Urinary bladder (tissue), 4 donors: ENCODE measurements at places on chromosomes 13 and 19.

GRCh38 chr19:36379510-36379819 lies 464 bp upstream of the ZFP14 start:
- no peak for DNase-seq

DNA sequence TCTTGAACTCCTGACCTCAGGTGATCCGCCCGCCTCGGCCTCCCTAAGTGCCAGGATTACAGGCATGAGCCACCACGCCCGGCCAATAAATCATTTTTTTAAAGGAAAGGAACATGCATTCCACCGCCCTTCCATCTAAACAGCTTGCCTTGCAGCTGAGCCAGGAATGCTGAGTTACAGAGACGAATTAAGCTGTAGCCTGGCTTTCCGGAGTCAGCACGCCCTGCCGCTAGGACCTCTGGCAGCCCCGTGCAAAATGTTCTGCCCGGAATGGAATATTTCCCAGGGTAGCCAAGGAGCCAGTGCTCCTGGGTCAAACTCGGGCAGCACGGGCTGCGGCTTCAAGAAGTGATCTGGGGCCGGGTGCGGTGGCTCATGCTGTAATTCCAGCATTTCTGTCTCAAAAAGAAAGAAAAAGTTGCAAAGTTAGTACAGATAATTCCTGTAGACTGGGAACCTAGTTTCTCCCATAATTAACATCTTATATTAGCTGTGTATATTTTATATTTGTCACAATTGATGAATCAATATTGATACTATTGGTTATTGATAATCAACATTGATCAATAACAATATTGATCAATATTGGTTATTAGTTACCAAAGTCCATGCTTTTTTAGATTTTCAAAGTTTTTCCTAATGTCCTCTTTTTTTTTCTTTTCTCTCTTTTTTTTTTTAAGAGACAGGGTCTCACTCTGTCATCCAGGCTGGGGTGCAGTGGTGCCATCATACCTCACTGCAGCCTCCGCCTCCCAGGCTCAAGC lies 19.2 kb downstream of the ATCAY start:
- no peak for DNase-seq

DNA sequence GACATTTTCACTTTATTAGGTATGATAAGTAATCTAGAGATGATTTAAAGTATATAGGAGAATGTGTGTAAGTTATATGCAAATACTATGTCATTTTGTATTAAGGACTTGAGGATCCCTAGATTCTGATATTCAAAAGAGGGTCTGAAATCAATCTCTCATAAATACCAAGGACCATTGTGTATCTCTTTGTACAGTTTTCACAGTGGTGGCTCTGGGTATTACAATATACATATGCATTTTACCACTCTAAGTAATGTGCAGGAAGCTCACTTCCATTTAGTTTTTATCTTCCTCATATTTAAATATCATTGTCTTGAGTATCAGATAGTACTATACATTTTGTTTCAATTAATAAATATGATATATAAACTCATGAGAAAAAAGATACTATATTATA lies 862.6 kb upstream of the PCDH20 start:
- DNase-seq, result no peak

GRCh38 chr19:48330012-48330681 lies 4.8 kb downstream of the EMP3 start:
- no peak for DNase-seq

DNA sequence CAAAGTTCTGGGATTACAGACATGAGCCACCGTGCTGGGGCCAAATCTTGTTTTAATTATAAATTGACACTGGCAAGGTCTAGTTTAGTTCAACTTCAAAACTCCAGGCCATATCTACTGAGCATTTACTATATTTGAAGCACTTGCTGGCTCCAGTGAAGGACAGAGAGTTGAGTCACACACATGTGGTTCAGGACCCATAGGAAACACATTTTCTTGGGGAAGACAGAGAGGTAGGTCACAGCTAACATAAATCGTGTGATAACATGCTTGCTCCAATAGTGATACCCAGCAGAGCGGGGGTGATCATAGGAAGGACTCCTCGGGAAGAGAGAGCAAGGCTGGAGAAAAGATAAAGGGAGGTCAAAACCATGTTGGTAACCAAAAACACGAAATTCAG lies 170.6 kb upstream of the TSC22D1 start:
- no peak for DNase-seq

DNA sequence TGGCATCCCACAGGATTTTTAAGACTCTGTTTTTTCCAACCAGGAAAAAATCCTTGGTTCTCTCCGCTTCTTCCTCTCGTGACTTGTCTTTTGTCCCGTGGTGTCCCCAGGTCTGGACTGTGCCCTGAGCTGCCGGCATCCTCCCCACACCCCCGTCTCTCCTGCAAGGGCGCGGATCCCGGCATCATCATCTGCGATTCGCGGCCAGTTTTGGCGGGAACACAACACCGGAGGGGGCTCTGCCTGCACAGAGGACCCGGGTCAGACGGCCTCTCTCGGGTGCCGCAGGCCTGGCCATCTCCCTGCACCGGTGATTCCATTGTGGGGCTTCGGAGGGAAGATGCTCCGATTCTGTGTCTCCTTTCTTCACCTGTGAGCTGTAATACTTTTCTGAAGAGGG lies 18.8 kb upstream of the GAS6 start:
- DNase-seq, result no peak

DNA sequence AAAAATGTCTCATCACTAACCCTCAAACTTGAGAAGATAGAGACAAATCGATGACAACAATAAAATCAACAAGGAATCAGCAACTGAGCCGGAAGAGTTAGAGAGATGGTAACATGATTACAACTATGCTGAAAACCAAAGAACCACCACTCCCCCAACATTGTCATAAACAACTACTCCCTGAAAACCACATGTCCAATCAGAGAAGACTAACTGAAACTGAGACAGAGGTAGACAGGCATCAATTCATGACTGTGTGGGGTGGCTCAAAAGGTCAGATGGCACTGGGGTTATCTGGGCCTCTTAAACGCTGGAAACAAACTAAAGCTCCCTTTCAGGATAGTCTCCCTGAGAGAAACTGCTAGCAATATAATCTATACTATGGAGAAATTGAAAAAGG lies 488.8 kb downstream of the KCTD12 start:
- DNase-seq, result no peak

- DNase-seq, result no peak
These were observed 25.0 kb downstream of the PRKD2 start for GRCh38 chr19:46691948-46692347.

DNA sequence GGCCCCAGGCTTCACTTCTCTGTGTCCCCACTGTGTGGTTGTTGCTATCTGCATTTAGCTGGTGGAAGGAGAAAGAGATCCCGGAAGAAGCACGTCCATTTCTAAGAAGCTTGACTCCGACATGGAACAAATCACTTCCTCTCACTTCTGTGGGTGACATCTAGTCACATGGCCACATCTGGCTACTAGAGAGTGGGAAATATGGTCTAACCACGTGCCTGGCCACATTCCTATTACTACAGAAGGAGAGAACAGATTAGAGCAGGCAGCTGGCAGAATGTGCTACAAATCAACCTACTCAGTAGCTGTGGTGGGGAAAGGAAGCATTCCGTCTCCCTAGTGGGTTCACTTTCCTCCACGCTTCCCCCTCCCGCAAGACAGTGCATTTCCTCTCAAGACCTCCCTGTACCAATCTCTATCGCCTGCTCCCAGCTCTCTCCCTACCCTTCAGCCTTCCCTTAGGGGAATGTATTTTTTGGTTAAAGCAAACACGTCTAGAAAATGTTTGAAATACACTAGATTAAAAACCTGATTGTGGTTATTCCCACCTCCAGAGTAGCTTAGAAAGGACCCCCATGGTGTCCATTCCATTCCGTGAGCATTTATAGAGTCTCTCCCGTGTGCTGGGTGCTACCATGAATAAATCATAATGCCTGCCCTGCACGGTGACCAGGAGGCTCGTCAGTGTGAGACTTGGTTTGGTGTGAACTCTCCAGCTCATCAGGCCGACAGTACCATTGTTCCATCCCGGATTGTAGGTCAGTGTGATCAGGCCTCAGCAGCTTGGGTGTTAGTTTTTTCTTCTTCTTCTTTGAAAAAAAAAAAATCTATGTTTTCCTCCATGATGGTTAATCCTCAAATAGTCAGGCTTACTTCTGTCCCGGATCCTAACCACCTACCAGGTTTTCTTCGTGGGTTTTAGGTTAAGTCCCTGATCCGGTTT lies 8.0 kb upstream of the AMER2 start:
- no peak for DNase-seq

DNA sequence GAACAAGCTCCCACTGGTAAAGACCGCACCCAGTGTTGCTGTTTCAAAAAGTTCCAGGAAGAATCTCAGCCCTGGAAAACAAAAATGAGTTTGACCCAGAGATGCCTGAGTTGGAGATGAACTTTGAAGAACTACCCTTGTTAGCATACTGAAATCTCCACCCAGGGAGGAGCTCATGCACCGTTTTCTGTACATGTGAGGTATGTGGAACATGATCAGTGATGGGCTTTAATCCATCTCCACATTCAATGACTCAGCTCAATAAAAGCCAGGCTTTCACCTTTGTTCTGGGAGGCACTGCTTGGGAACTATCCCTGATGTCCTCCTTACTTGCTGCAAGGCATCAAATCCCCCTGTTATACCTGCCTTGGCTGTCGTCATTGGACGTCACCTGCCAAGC lies 279.9 kb downstream of the UQCRFS1 start:
- DNase-seq, result no peak

DNA sequence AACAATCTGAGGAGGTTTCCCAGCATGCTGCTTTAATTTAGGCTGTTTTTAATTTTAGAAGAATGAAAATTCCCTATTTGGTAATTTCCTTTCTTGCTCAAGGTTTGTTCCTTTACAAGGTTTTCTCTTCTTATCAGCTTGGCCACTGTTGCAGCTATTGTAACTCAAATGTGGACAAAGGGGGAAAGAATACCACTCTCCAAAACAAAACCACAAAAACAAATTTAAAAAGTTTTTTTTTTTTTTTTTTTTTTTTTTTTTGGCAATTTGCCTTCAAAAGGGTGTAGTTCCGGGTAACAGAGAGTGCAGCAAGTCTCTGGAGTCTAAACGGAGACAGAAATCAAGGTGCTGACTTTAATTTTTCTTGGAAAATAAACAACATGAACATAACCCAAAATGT lies 306.4 kb upstream of the ARGLU1 start:
- DNase-seq, result no peak

- DNase-seq, result no peak
These were observed 8.1 kb upstream of the C5AR2 start for GRCh38 chr19:47323872-47324271.

DNA sequence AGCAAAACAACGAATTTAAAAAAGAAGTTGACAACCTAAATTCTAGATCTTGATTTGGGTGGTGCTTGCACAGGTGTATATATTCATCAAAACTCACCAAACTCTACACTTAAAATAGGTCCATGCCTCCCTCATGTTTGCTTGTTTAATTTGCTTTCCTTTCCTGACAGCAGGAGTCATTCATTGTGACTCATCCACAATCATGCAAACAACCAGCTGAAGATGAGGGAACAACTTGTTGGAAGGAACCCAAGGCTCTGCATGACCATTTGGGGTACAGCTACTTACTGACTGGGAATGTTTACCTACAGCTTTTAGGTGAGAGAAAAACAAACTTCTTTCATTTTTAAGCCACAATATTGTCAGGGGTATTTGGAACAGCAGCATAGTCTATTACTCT lies 96.6 kb downstream of the RXFP2 start:
- no peak for DNase-seq

GRCh38 chr13:84455143-84455905 lies 573.0 kb upstream of the SLITRK1 start:
- no peak for DNase-seq

- no peak for DNase-seq
These were observed 58.0 kb upstream of the ZNF536 start for GRCh38 chr19:30314056-30314804.

DNA sequence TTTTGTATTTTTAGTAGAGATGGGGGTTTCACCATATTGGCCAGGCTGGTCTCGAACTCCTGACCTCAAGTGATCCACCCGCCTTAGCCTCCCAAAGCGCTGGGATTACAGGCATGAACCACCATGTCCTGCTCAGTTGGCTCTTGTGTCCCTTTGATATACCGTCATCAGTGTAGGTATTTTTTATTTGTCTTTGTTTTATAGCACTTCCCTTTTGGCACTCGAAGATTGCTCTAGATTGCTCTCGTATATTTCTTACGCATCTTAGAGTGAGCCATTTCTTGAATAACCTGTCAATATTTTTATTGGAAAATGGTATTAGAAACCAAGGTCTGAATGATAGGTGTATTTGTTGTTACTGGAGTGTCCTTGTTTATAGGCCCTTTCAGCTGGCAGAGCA lies 9.4 kb downstream of the SETDB2 start:
- DNase-seq, result no peak

DNA sequence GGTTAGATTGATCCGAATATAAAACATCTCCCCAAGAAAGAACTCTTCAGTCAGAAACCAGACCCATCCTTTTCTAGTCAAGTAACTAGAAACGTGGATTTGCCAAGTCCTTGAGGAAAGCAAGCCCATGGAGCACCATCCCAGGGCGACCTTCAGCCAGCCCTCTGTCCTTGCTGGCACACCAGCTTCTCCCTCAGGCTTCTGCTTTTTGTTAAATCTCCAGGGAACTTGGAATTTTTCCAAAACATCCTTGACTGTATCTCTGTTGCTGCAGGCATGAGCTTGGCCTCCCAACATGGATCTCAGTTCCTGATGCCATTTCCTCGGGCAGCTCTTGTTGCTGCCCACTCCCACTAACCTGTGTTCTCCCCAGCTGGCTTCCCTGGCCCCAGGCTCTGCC lies 27.1 kb upstream of the C1QTNF9 start:
- no peak for DNase-seq

- no peak for DNase-seq
These were observed 7.7 kb downstream of the NDUFB7 start for GRCh38 chr19:14563989-14564651.

DNA sequence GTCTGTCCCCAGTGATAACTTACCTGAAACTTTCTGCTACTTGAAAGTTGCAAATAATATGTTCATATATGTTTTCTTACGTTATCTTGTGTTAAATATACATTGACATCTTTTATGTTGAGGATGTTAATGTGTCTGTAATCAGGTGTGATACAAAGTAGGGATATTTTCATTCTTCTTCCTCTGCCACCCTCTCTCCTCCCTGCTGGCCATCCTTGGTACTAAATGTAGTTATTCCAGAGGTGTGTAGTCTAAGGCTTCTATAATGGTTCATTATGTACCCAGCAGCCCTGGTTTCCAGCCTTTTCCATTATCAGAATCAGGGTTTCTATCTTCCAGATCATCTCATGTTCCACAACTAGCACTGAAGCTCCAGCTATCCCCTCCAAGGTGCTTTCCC lies 606.7 kb upstream of the KLHL1 start:
- DNase-seq, result no peak

- no peak for DNase-seq
These were observed 695 bp downstream of the BST2 start for GRCh38 chr19:17404621-17405249.

DNA sequence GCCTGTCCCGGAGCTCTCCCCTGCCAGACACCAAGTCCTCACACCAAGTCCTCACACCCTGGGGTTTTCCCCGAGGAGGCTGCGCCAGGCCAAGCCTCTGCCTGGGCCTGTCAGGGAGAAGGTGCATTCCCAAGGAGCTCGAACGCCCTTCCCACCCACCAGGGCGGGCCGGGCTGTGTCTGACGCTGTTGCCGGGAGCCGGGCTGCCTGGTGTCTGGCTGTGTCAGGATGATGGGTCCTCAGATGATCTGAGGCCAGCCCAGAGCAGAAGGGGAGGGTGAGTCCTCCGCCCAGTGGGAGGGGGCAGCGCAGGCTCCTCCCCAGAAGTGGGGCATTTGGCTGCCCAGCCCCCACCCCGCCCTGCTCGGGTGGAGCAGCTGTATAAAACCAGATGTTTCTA lies 2.3 kb upstream of the HAS1 start:
- no peak for DNase-seq

GRCh38 chr19:45040059-45040771 lies 1.4 kb downstream of the CLASRP start:
- no peak for DNase-seq

GRCh38 chr19:47379381-47379938 lies 30.3 kb downstream of the DHX34 start:
- no peak for DNase-seq
